Activated T-cell treated with anti-CD3 and anti-CD28 coated beads, Interleukin-2, amount 50 U/mL, for 24 hours (primary cell): ENCODE measurements at places on chromosomes 7 and 10.

DNA sequence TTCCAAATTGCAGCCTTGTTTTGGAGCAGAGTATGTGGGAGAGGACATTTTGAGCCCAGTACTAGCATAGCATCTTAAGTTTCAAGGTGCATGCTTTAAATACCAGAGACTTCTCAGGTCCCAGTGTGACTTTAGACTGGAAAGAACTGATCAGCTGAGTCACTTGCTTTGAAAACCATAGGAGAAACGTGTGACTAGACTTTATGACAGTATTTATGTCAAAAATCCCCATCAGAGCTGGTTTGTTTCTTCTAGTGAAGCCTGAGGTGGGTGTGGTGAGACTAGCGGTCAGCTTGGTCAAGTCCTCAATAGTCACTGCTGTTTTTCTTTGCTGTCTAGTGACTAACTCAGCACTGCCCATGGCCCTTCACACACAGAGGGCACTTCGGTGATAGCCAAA lies 724.2 kb downstream of the GATA3 start:
- no peak for DNase-seq

DNA sequence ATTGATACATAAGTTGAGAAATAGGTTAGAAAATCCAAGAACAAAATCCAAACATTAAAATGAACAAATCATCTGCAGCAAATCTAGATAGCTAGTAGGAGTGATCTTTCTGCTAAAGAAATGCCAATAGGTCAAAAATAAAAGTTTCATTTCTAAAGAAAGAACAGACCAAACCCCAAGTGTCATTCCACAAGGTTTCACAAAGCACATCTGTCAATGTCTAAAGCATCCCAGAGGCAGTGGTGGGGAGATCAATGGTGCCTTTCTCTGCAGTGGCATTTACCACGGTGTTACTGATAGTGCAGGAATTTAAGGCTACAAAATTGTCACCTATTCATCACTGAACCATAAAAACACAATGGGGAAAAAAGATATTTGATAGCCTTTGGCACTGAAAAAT lies 147.9 kb downstream of the PARD3 start:
- DNase-seq = no peak

GRCh38 chr7:17725821-17726220 lies 214.5 kb downstream of the SNX13 start:
- DNase-seq = no peak

- DNase-seq = no peak
These were observed 387.1 kb downstream of the IPMK start for GRCh38 chr10:57880446-57881227.

- no peak for DNase-seq
These were observed 14.4 kb downstream of the TAS2R41 start for GRCh38 chr7:143492043-143492471.

- no peak for DNase-seq
These were observed 4.8 kb upstream of the VCL start for GRCh38 chr10:73992899-73993788.

DNA sequence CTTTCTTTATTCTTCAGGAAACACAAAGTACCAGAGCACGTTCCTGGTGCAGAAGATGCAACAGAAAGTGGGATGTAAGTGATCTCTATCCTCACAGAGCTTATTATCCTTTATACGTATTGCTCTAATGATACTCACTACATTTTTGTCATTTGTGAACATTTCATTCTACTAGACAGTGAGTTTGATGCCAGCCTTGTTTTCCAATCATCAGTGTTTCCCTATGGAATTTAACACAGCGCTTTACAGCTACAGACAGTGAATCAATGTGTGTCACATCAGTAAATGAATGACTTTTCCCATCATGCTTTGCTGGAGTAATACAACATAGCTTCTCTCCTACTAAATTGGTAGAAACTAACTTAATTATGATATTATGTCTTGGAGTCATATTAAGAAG lies 175.5 kb downstream of the SDHAF3 start:
- DNase-seq = no peak

DNA sequence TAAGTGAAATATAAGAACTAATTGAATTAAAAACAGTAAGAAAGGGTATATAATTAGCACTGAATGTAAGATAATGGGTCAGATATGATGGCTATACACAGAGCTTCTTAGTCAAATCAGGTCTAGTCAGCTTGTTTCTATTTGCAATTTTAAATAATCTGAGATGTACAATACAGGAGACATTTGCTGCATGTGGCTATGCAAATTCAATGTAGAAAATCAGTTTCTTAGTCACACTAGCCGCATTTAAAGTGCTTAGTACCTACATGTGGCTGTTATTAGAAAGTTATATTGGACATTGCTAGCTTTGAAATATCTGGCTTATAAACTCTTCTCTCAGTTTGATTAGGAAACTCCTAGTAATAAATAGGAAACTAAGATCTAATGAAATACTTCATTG lies 25.3 kb downstream of the CCDC7 start:
- DNase-seq = no peak

GRCh38 chr10:104485632-104486031 lies 132.0 kb downstream of the CFAP58 start:
- DNase-seq = no peak

- DNase-seq = no peak
These were observed 134.2 kb downstream of the TSPAN12 start for GRCh38 chr7:120723465-120724385.

DNA sequence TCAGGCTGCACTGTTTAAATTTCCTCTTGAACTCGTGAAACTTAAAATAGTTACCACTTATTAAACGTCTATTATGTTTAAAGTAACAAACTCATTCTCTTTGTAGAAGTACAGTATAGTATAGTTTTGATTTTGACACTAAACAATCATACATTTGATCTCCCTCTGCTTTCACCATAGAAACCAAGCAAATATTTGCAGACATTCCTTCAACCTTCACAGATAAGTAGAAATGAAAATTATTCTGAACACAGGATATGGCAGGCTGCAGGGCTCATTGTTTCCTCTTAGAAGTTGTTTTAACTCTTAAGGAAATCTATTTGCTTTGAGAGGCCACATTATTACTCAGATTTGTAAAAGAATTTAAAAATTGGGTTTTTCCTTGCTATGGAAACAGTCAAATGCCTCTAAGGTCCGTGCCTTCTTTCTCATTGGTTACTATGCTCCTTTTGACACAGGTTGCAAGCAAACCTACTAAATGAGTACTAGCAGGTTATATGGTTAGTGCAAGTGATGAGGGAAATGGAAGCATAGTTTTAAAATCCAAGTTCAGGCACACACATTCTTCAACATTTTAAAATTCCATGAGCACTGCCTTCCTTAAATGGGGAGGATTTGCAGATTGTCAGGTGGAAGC lies 92.8 kb upstream of the FAM133B start:
- no peak for DNase-seq

DNA sequence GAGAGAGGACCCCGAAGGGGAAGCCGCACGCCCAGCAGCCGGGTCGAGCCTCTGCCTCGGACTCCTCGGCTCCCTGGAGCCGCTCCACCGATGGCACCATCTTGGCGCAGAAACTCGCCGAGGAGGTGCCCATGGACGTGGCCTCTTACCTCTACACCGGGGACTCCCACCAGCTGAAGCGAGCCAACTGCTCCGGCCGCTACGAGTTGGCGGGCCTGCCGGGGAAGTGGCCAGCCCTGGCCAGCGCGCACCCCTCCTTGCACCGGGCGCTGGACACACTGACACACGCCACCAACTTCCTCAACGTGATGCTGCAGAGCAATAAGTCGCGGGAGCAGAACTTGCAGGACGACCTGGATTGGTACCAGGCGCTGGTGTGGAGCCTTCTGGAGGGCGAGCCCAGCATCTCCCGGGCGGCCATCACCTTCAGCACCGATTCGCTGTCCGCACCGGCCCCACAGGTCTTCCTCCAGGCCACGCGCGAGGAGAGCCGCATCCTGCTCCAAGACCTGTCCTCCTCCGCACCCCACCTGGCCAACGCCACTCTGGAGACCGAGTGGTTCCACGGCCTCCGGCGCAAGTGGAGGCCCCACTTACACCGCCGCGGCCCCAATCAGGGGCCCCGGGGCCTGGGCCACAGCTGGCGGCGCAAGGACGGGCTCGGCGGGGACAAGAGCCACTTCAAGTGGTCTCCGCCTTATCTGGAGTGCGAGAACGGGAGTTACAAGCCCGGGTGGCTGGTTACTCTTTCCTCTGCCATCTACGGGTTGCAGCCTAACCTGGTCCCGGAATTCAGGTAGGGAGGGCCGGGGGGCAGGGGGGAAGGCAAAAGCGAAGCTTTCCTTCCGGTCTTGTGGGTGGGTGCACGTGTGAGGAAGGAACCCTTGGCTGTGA lies 973 bp downstream of the GPR158 start:
- DNase-seq = no peak
